ENCODE measurements at places on chromosomes 1 and 21. TPM values are rescaled to one million over a fixed set of nuclear protein-coding genes. Genes with fewer than 3 reads are reported as not detected.

GRCh38 chr1:208446271-208446691 is 202.1 kb upstream of the PLXNA2 start:
- DNase-seq, result no peak

DNA sequence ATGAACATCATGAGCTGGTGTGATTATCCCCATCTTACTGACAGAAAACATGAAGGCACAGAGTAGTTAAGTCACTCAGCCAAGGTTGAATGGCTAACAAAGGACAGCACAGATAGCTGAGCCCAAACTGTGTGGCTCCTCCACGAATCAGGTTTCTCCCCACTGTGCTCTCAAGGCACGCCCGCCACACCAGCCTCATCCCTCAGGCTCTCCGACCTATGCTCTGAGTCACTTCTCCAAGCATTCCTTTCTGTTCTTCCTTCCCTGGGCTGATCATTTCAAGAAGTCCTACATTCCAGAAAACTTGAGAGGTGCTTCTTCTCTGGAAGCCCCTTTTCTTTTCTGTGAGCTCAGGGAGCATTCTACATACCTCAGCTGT is 25.3 kb upstream of the SDC3 start:
- no peak for DNase-seq

Gene FUCA1
- total RNA-seq, result 7.1 TPM

Gene C1orf232
- total RNA-seq, result not detected

GRCh38 chr1:97730271-97730670 is 190.6 kb downstream of the DPYD start:
- DNase-seq, result no peak

DNA sequence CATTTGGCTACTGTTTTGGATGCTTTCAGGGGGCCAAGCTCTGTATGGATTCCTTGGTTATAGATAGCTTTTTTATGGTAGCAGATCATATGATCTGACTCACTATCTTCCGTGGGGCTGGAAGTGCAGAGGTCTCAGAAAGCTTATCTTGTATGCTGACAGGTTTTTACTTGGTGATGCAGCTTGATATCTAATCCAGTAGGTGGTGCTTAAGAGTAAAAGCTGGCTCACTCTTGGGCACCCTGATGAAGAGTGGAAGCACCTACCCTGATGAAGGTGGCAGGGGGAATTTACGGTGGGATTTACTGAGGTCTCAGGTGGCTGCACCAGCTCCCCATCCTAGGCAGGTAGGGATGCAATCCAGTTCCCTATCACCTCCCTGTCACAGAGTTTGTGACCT is 151.2 kb downstream of the PTBP2 start:
- DNase-seq, result no peak

GRCh38 chr21:42722153-42722552 is 68.7 kb downstream of the PDE9A start:
- DNase-seq, result no peak

DNA sequence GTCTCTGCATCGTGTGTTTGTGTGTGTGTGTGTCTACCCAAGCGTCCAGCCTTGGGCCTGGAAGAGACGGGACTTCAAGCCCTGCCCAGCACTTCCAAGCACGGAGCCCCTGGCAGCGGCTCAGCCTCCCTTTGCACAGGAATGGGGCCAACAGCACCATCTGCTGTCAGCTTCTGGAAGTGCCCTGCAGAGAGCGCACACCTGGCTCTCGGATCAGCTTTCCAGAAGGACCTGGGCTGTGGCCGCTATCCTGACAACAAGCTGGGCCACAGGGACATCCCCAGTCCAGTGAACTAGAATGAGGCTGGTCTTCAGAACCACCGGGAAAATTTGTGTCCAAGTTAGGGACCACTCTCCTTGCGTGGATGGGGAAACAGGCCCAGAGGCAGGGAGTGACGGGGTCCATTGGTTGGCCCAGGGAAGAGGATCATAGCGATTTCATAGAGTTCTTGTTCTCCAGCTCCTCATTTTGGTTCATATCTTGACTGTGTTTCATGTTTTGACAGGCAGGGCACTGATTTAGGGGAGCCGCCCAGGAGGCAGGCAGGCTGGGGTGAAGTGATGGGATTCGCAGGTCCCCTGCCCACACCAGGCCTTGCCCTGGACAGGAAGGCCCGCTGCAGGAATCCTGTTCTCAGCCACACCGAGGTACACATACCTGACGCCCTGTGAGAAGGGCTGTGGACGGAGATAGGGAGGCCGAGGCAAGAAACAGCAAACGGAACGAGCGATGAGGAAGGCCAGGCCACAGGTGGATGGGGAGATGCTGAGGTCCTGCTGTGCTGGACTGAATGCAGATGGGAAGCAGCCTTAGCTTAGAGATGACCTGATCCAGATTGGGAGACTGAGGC is 38.4 kb downstream of the TAS1R2 start:
- peak; percentile 64 for DNase-seq

DNA sequence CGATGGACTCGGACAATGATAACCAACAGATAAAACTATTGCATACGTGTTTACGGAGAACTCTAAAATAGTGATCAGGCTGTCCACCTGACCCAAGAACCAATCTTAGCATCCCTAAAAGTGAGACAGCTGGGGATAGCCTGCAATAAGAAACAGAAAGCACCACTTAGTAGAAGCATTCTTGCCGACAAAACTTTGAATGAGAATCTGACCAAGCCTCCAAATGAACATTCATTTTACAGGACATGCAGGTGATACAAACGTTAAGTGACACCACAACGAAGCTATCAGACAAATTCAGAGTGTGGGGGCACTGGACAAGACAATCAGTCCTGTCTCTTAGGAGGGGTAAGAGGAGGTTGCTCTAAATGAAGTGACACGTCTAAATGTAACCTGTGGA is 1.2 kb downstream of the PSMG1 start:
- DNase-seq, result no peak

Gene C1orf53
- 0.68 TPM for total RNA-seq

Gene WDTC1
- 24.7 TPM for total RNA-seq

GRCh38 chr1:203931953-203932352 is 70.6 kb downstream of the SNRPE start:
- no peak for DNase-seq

- DNase-seq, result no peak
These were observed 33.1 kb upstream of the COL6A2 start for GRCh38 chr21:46064870-46065214.

- no peak for DNase-seq
These were observed 5.8 kb downstream of the MYCL start for GRCh38 chr1:39895731-39896480.

GRCh38 chr1:21246905-21247642 is 43.2 kb downstream of the ECE1 start:
- DNase-seq, result no peak

DNA sequence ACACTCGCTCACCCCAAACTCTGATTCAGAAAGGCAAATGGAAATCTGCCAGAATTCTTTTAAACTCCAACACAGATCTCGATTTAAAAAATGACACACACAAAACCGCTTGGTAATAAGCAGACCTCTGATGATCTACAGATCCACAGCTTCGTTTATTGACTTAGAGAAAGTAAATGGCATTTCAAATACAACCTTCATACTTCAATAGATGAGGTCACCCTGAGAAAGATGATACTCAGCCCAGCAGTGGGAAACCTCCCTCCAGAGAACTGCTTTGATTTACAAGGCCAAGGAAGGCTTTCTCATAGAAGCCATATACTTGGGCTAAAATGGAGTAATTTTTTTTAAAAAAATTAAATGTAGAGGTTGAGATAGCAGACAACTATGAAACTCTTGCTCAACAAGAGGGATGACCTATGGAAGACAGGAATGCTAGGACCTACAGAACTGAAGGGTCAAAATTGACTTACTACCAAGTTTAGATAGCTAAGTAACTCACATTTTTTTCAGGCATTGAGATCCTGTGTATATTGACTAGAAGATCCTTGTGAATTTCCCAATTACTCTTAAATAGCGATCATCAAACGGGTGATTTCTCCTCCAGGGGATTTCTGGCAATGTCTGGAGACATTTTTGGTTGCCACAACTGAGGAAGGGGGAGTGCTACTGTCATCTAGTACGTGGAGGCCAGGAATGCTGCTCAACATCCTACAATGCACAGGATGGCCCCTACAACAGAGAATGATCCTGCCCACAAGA is 143.9 kb downstream of the CLIC6 start:
- DNase-seq, result no peak

DNA sequence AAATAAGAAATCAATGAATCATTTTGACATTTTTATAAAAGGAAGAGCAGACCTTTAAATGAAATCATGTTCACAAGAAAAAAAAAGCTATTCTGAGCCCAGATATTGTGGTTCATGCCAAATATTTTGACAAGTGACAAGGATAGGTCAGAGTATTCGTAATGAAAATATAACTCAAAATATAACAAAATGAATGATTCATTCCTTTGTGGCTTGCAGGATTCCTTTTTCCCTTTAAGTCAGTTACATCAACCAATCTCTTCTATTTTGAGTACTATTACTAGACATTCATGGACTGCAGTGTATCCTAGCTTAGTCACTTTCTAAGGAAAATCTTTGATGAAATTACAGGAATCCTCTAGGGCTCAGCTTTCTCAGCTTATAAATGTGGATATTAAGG is 188.7 kb downstream of the COL11A1 start:
- DNase-seq, result no peak

- no peak for DNase-seq
These were observed 57.5 kb downstream of the RGS2 start for GRCh38 chr1:192866241-192866868.

GRCh38 chr1:226790545-226791181 is 51.6 kb upstream of the ITPKB start:
- DNase-seq, result no peak

Gene CFHR4
- not detected for total RNA-seq

DNA sequence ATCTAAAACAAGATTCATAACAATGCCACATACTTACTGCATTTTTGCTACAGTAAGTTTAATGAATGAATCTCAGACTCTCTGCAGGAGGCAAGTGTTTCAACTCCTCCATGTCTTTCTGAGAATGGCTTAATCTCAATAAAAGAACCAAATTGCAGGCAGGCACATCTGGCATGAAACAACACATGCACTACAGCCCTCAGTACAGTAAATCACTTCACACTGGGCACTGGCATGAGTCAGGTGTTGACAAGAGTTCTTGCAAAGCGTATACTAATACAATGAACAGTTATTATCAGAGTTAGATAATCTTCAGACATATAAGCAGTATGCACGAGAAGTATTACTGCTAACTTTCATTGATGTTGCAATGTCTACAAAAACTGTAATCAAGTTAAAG is 1386.8 kb downstream of the MRPL39 start:
- DNase-seq, result no peak

GRCh38 chr1:160997323-160998038 is 23.5 kb downstream of the F11R start:
- DNase-seq, result peak; percentile 68

GRCh38 chr21:33286600-33287456 is 20.7 kb downstream of the IL10RB start:
- no peak for DNase-seq

Gene ERICH3
- not detected for total RNA-seq

GRCh38 chr1:230506451-230506850 is 80.3 kb upstream of the PGBD5 start:
- DNase-seq, result no peak

- DNase-seq, result no peak
These were observed 13.7 kb downstream of the GLIS1 start for GRCh38 chr1:53725238-53725689.

- no peak for DNase-seq
These were observed 79.7 kb downstream of the POFUT2 start for GRCh38 chr21:45207839-45208626.

Gene ELF3
- 0.42 TPM for total RNA-seq

- DNase-seq, result no peak
These were observed 27.0 kb downstream of the SERTAD4 start for GRCh38 chr1:210259561-210259960.

Gene F5
- 1.6 TPM for total RNA-seq

Gene SMPDL3B
- 0.76 TPM for total RNA-seq

Gene PLA2G2F
- total RNA-seq, result not detected

DNA sequence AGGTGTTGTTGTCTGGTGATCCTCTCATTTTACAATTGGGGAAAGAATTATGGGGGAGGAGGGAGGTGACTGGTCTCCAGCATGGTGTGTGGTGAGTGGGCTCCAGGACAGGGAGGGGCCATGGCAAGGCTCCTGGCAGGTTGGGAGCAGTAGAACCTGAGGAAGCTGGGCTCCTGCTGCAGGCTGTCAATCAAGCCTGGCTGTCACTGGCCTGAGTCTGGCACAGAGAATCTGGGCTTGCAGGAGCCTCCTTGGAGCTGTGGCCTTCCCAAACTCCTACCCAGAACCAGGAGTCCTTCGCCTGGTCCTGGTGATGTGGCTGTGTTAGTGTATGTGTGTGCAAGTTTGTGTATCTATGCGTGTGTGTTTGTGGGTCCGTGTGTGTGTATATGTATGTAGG is 131.9 kb upstream of the CSF3R start:
- no peak for DNase-seq

Gene CFAP57
- not detected for total RNA-seq

DNA sequence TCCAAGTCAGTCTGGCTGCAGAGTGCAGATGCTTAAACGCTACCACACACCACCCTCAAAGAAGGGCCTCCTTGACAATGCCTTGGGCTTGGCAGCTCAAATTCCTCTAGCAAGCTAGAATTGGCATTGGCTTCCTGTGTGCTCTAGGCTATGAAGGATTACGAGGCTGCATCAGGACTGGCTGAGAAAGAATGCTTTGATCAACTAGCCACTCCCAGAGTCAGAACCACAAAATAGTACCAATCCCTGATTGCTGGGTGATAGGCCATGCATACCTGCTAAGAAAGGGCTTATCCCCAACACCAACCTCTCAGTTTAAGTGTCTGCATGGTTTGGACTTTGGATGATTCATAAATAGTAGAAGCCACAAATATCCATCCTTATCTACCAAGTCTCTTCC is 504.9 kb downstream of the OMA1 start:
- DNase-seq, result no peak

Gene KLHDC9
- 0.61 TPM for total RNA-seq

Gene ANGPTL3
- total RNA-seq, result not detected

GRCh38 chr1:19484798-19485361 is 459 bp downstream of the CAPZB start:
- DNase-seq, result no peak

DNA sequence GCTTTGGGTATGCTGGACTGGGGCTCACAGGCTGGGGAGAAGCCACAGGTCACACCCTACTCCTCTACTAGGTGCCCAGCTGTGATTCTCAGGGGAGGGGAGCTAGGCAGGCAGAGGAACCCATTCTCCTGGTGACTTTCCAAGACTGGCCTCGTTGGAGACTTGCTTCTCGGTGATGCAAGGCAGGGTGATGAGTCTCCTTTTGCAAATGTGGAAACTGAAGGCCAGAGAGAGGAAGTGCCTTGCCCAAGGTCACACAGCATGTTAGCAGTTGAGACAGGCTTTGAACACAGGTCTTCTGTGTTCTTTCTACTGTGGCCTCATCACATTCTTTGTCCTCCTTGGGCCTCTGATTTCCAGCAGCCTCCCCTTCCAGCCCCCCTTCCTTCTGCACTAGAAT is 20.5 kb upstream of the C1QA start:
- no peak for DNase-seq

Gene CYYR1
- total RNA-seq, result not detected

DNA sequence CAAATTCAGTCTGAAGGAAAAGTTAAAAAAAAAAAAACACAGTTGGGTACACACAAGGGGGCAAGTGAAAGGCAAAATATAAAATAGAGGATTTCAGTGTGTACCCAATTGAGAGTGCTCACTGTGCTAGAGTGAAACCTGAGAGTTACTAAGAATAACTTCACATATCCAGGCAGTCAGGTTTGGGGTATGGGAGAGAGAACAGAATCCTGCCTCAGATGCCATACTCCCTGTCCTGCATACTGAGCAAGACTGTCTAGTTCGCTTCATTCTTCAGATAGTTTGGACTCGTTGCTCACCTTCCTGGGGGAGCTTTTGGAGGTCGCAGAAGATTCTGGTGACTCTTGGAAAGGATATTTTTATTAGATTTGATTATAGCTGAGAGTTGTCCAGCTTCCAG is 20.4 kb downstream of the CEP85 start:
- no peak for DNase-seq

GRCh38 chr1:228546541-228547463 is 59.6 kb downstream of the RNF187 start:
- DNase-seq, result no peak
